ENCODE measurements at places on chromosomes 2 and 18.
A peak's percentile ranks its signal among the peaks of the same experiment; 100 is the strongest.

DNA sequence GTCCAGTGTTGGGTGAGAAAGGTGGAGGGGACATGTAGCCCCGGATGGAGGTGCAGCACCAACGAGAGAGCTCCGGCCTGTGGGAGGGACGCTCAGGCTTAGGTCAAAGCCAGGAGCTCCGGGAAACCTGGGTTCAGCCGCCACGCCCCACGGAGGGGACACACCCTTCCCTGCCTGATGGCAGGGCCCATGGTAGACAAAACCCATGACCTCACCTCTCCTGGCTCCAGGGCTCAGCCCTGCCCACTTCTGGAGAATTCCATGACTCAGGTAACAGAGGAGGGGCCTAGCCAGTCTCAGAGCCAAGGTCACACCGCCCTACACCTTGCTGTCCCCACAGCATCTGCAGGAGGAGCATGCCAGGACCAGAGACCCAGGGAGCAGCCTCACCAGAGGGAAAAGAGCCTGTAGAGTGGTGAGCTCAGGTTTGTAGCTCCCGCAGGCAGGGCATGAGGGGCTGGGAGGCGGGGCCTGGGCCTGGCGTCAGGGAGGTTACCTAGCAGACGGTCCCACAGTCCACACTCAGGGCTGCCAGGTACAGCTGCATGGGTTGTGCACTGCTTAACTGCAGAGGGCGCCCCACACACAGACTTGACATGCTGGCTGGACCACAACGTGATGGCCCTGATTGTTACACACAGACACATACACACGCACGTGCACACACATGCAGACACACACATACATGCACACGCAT lies 70.8 kb upstream of the SMAD7 start:
- no peak for DNase-seq

GRCh38 chr2:240133401-240133800 lies 2.7 kb downstream of the COPS9 start:
- DNase-seq = no peak

DNA sequence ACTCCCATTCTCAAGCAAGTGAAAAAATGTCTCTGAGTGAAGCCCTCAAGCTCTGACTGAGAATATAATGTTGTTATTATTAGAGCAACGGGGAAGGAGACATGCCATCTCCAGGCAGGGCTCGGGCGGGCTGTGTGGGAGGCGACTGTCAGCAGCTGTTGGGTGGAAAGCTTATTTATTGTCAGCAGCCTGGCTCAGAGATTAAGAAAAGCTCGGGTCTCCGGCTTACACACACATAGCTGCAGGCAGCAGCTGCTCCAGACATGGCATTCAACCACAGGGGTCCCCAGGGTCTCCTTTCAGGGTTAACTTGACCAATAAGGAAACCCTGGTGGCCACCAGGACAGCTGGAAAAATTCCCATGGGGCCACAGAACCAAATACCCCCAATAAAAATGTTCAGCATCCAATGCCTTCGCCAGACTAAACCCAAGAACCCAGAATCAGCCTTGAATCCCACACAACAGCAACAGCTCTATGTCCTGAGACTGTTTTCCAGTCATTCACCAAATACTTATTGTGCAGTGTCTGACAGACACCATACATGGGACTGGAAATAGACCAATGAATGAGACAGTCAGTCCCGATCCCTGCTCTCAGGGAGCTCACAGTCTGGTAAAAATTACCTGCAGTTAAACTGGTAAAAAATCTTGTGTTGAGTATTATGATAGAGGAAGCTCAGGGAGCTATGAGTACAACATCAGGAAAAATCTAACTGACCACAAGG lies 70.5 kb upstream of the RTN4 start:
- DNase-seq = peak; percentile 38

DNA sequence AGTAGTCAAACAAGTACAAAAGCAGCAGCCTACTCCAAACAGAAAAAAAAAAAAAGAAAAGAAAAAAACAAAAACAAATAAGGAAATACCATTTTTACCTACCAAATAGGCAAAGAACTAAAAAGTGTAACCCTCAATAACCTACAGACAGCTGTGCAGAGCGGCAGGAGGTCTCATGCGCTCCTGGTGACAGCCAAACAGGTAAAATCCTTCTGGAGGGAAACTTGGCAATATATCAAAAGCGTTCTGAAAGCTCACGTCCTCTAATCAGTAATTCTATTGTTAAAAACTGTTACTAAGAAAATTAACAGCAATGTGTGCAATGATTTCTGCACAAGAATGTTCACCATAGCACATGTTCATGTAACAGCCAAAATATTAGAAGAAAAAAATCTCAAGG lies 105.6 kb downstream of the AFF3 start:
- DNase-seq = no peak

DNA sequence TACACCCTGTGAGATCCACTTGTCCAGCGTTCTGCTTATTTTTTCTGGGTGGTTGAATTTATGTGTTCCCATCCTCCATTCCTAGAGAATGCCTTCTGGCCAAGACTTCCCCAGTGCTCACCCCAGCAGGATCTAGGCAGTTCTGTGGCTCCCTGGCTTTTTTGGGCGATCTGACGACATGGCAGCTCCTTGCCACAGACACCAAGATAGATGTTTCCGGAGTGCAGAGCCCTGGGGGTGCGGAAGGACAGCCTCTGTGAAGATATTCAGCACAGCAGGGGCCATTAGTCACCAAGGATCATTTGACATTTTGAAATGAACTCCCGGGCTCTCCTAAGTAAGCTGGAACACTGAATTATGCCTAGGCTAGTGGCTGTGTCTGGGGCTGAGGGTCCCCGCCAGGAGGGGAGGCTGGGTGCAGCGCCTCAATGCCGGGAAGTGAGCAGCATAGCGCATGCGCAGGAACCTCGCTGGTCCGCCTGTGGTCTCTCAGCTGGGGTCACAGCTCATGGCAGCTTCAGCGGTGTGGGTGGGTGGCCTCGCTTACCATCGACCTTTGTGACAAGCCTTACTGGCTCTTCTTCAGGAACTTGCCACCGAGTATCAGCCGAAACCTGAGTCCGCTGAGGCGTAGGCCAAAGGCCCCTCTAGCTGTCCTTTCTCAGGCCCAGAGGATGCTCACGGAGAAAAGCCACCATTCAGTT lies 60.3 kb downstream of the MEX3C start:
- no peak for DNase-seq

GRCh38 chr2:26668856-26669750 lies 23.4 kb upstream of the KCNK3 start:
- no peak for DNase-seq

GRCh38 chr2:202178346-202178958 lies 59.9 kb downstream of the SUMO1 start:
- DNase-seq = peak; percentile 54

DNA sequence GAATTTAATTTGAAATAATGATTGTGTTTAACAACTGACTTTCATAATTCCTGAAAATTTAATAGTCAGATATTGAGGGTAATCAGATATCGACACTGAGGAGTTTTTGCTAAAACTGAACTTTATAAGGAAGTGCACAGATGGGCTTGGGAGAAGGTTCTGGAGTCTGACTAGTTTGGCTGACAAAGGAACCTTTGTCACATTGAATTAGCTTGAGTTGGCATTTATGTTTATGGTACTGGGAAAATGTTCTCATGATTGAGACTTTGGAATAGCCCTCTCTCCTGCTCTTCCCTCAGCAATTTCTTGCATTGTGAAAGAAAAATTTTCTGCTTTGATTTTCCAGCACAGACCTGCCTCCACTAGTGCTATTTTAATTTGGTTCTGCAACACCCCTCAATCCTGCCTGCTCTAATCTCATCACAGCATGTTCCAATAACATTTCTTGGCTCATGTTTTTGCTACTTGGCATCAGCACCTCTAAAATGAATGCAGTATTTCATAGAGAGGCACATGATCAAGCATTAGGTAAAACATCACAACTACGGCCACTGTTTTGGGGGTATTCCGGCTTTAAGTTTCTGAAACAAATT lies 133.9 kb upstream of the FSHR start:
- DNase-seq = no peak

GRCh38 chr18:32317651-32318050 lies 127.8 kb downstream of the MEP1B start:
- no peak for DNase-seq

DNA sequence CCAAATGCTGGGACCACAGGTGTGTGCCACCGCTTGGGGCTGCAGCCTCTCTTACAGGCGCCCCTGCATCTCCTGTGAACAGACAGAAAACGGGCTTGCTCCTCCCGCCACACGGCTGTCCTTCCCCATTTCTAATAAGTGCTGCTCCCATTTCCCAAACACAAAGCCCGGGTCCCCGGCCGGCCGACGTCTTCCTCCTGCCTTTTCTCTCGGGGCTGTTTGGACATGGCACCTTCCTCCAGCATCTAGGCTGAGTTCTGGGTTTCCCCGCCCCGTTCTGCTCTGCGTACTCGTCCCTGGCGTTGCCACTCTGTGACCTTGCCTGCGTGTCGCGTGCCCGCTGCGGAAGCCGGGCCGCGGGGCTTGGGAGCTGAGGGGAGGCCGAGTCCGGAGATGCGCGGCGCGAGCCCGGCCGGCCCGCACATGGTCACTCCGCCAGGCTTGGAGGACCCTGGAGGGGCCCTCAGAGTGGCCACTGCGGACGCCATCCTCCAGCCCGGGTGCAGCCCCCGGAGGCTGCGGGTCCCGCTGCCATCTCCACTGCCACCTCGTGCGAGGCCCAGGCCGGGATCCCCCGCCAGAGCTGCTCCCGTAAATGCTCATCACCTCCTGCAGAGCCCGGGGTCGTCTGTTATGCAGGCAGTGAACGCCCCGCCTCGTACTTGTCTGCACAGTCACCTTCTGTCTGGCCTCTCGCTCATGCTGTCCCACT lies 26.3 kb downstream of the PRELID3A start:
- DNase-seq = no peak

GRCh38 chr2:230910546-230911177 lies 14.4 kb downstream of the GPR55 start:
- DNase-seq = no peak

GRCh38 chr2:65030476-65031332 lies 25.5 kb upstream of the CEP68 start:
- DNase-seq = no peak

GRCh38 chr2:54480025-54480424 lies 23.9 kb downstream of the SPTBN1 start:
- DNase-seq = no peak

DNA sequence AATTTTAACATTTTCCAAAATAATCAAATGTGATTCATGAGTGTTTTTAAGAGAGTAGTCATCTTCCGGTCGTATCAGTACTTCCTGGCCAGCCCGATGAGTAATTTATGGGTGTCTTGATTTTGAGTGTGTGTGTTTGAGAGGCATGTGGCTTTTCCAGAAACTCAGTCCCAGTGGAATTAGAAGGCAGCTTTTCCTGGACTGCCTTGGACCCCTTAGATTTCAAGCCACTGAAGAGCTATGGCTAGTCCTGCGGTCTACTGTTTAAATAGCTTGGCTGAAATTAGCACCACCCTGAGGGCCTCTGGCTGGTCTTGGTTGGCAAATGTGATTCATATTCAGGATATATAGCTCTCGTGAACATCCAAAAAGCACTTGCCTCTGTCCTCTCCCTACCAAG lies 59.4 kb downstream of the HK2 start:
- peak; percentile 93 for DNase-seq

GRCh38 chr2:40540026-40540425 lies 88.1 kb upstream of the SLC8A1 start:
- no peak for DNase-seq

GRCh38 chr2:217479566-217479965 lies 523.2 kb downstream of the TNS1 start:
- DNase-seq = no peak

GRCh38 chr2:114222344-114222743 lies 220.1 kb upstream of the DPP10 start:
- DNase-seq = no peak

GRCh38 chr2:214558341-214558740 lies 147.5 kb downstream of the VWC2L start:
- no peak for DNase-seq

DNA sequence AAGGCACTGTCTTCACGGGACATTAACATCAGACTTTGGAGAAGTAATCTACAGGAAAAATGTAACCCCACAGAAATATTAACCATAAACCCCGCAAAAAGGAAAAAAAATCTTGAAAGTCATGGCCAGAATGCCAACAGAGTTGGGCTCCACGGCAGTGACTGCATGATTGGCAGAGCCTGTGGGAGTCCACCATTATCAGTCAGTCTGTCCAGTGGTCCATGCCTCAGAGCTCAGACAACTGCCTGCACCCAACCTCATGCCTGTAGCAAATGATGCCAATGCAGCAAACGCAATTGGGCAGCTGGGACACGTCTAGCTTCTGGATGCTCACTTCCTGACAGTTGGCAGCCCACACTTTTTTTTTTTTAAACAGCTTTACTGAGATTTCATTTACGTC lies 5.1 kb upstream of the PPIG start:
- no peak for DNase-seq

- no peak for DNase-seq
Measured at GRCh38 chr18:37574113-37574512, 8.5 kb upstream of the CELF4 start.

DNA sequence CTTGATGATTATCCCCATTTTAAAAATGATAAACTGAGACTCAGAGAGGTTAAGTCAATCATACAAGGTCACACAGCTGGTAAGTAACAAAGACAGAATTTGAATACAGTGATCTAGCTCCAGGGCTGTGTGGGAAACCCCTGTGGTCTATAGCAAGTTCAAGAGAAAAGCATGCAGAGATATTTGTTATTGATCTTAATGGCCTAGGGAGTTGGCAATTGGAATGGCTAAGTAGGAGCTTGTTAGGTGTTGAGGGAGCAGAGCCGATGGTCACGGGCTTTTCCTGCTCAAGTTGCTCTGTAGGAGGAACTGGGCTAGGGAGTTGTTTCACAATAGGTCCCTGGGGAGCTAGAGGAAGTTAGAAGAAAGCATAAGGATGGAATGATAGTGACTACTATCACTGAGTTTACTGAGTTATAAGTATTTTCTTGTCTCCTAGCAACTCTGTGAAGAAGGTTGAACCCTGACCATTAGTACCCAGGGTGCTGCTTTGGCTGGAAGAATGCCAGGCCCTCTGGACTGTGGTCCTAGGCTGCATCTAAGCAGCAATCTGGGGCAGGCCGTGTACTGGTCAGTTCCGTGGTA lies 30.0 kb downstream of the RNF125 start:
- peak; percentile 70 for DNase-seq
